ENCODE measurements at places on chromosomes 2 and 18.

DNA sequence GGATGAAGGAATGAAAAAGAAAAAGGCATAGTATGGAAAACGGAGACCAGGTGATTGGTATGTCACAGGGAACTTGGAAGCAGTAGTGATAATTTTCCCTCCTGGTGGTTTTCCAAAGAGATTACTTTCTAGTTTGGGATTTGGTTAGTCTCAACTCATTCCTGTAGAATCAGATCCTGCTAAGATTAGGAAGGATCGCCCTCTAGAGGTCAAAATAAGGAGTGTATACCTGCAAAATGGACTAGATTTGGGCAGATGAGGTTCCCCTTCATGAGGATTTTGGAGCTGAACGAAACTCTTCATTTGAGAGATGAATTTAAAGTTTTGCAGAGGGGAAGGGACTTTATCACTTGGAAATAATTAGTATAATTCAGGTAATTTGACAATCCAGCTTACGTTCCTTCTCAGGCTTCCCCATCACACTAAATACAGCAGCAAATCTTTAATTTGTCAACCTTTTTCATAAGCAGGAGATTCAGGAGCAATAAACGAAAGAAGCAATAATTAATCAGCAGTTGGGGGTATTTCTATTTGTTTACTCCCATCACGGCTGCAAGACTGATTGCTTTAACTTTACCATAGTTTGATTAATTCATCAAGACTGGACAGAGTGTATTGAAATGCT lies 65.2 kb downstream of the CCDC195 start:
- peak; percentile 65 for DNase-seq
- H3K27me3 ChIP-seq, result no peaks in the 10 kb centered on the region
- H3K27ac ChIP-seq, result no peak overlapping the region
- no peak overlapping the region for H3K4me3 ChIP-seq
- H3K4me1 ChIP-seq, result no peaks in the 10 kb centered on the region
- no peaks in the 10 kb centered on the region for H3K36me3 ChIP-seq

GRCh38 chr2:32506446-32506845 lies 121.4 kb upstream of the TTC27 start:
- peaks cover 73% of the 10 kb centered on the region for H3K36me3 ChIP-seq
- no peak overlapping the region for H3K27ac ChIP-seq
- no peak overlapping the region for H3K4me3 ChIP-seq

GRCh38 chr2:181140414-181140813 lies 160.0 kb downstream of the UBE2E3 start:
- no peak overlapping the region for H3K27ac ChIP-seq
- no peak overlapping the region for H3K4me3 ChIP-seq
- H3K36me3 ChIP-seq, result no peaks in the 10 kb centered on the region
- DNase-seq, result peak; percentile 6
- no peaks in the 10 kb centered on the region for H3K4me1 ChIP-seq
- no peaks in the 10 kb centered on the region for H3K27me3 ChIP-seq

DNA sequence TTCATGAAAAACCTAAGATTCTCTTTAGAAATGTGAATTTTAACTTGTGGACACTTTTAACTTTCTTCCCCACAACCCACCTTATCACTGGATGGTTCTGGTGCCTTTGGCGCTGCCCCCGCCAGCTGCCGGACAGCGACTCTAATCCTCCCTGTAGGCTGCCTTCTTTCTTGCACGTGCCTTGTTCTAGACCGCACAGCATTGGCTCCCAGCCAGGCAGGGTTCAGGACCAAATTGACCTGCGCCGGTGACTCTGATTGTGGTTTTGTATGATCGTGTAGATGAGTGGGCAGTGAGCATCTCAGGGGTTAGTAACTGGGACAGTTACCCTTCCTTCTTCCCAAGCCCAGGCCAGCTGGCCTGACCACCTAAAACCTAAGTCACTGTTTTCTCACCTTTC lies 106.8 kb downstream of the ASAP2 start:
- H3K36me3 ChIP-seq, result no peaks in the 10 kb centered on the region
- H3K27me3 ChIP-seq, result no peaks in the 10 kb centered on the region
- H3K4me1 ChIP-seq, result peaks cover 20% of the 10 kb centered on the region
- no peak for DNase-seq
- no peak overlapping the region for H3K27ac ChIP-seq
- no peak overlapping the region for H3K4me3 ChIP-seq

- no peaks in the 10 kb centered on the region for H3K27me3 ChIP-seq
- H3K36me3 ChIP-seq, result no peaks in the 10 kb centered on the region
- DNase-seq, result no peak
- H3K4me1 ChIP-seq, result peaks cover 8% of the 10 kb centered on the region
- H3K27ac ChIP-seq, result no peak overlapping the region
- H3K4me3 ChIP-seq, result peak overlapping the region; percentile 21
Observed at GRCh38 chr2:38098421-38099098, 22.6 kb upstream of the CYP1B1 start.

DNA sequence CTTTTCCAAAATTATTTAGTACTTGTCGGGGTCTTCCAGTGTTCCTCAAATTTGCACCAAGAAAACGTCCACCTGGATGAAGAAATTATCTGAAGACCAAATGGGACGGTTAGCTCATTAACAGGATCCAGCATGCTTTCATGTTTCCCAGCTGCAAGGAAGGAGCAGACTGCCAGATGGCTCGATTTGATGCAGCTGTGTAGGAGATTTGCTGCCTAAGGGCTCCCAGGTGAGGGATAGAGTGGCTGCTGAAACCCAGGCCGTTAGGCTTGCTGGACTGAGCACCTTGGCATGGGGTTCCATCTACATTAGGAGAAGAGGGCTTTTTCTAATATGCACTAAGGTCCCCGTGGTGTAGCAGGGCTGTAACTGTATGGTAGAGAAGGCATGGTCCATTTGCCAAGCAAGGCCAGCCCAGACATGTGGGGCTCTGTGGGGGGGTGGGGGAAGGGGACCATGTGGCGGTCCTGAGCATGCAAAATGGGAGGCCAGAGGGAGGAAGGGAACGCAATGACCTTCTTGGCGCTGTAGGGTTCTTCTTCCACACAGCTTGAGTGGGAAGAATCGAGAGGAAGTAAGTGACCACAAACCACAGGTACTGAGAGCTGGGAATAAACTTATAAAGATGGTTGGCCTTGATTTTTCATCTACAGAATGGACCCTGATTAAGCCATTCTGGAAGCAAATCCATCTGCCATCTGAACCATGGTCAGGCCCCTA lies 144.0 kb downstream of the TMEM163 start:
- H3K36me3 ChIP-seq, result no peaks in the 10 kb centered on the region
- H3K4me3 ChIP-seq, result no peak overlapping the region
- no peaks in the 10 kb centered on the region for H3K4me1 ChIP-seq

DNA sequence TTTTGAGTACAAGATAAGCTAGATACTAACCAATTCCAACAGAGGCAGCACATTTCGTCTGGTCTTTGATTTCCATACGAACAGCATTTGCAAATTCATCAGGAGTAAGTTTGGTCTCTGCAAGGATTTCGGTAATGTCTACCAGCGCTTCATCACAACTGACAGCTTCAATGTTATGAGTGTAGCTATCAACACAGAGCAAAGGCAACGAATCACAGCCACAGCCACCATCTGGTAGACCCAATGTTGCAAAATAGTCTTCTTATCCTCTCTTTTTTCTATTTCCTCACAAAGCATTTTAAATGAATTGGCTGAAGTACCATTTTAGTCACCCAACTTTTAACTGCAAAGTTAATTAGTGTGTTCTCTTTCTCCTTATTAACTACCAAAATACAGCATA lies 68.3 kb downstream of the REV1 start:
- H3K27me3 ChIP-seq, result no peaks in the 10 kb centered on the region
- peaks cover 87% of the 10 kb centered on the region for H3K36me3 ChIP-seq
- H3K27ac ChIP-seq, result no peak overlapping the region
- no peaks in the 10 kb centered on the region for H3K4me1 ChIP-seq

- peaks cover 57% of the 10 kb centered on the region for H3K36me3 ChIP-seq
- DNase-seq, result no peak
- H3K4me1 ChIP-seq, result no peaks in the 10 kb centered on the region
- H3K27me3 ChIP-seq, result no peaks in the 10 kb centered on the region
- no peak overlapping the region for H3K4me3 ChIP-seq
- H3K27ac ChIP-seq, result no peak overlapping the region
Observed at GRCh38 chr18:48668466-48669179, 129.8 kb downstream of the CTIF start.

- no peak overlapping the region for H3K27ac ChIP-seq
- H3K4me1 ChIP-seq, result peaks cover 10% of the 10 kb centered on the region
- H3K4me3 ChIP-seq, result no peak overlapping the region
- no peaks in the 10 kb centered on the region for H3K36me3 ChIP-seq
Observed at GRCh38 chr2:48560546-48561209, 30.7 kb downstream of the STON1 start.
